ENCODE measurements at places on chromosomes 1 and 21. TPM values are rescaled to one million over a fixed set of nuclear protein-coding genes. Genes with fewer than 3 reads are reported as not detected.

Gene FCRL3
- total RNA-seq: not detected

Gene OPRD1
- 0.21 TPM for total RNA-seq

Gene KCNC4
- total RNA-seq: 2.3 TPM

Gene SPRR2G
- total RNA-seq: not detected

Gene OLIG2
- not detected for total RNA-seq

Gene PLA2G2D
- not detected for total RNA-seq

Gene BRDT
- not detected for total RNA-seq

Gene CHIT1
- total RNA-seq: not detected

Gene EPHB2
- 143 TPM for total RNA-seq

Measured in kidney epithelial cell (primary cell).